ENCODE measurements at places on chromosomes 12 and 14.
A peak's percentile ranks its signal among the peaks of the same experiment; 100 is the strongest.

DNA sequence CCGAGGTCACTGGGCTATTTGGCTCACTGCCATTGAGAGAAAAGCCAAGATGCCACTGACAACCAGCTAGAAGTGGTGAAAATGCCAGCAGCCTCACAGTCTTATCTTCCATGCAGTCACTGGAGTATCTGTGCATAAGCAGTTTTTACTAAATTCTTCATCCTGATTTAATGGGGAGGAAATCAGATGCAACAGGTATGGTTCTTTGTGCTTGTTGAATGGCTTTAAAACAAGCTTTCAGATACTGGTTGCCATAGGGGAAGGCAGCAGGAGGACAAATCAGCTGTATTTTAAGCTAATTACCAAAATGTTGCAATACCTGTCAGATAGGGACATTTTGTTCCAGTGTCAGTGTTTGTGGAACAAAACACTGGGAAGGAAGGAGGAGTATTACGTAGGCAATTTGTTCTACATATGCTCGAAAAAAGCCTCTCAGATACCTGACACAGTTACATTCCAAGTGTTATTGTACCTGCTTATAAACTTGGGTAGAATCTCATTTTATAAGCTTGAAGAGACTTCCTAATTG, 54.1 kb upstream of the ARHGAP5 start:
- no peak for DNase-seq

- DNase-seq = peak; percentile 74
These were observed 95.6 kb downstream of the GAS2L3 start for GRCh38 chr12:100668945-100669536.

GRCh38 chr12:109291521-109292341, 17.4 kb downstream of the FOXN4 start:
- no peak for DNase-seq

GRCh38 chr12:104313568-104314241, 10.2 kb downstream of the EID3 start:
- no peak for DNase-seq

DNA sequence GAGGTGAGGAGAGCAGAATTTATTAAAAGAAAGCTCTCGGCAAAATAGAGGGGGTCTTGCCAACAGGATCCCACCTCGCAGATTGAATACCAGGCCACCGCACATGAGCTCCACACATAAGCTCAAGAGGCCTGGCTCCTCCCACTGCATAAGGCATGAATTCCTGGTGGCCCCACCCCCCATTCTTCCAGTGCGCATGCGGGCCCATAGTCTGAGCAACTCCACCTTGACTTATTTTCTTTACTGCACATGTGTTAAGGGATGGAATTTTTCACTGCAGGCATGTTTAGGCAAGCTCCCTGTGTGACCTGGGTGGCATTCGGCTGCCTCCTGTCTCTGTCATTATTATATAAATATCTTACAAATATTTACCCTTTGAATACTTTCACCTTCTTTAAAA, 412.5 kb downstream of the RMST start:
- DNase-seq = no peak

GRCh38 chr14:103110681-103111231, 12.5 kb upstream of the TNFAIP2 start:
- no peak for DNase-seq

DNA sequence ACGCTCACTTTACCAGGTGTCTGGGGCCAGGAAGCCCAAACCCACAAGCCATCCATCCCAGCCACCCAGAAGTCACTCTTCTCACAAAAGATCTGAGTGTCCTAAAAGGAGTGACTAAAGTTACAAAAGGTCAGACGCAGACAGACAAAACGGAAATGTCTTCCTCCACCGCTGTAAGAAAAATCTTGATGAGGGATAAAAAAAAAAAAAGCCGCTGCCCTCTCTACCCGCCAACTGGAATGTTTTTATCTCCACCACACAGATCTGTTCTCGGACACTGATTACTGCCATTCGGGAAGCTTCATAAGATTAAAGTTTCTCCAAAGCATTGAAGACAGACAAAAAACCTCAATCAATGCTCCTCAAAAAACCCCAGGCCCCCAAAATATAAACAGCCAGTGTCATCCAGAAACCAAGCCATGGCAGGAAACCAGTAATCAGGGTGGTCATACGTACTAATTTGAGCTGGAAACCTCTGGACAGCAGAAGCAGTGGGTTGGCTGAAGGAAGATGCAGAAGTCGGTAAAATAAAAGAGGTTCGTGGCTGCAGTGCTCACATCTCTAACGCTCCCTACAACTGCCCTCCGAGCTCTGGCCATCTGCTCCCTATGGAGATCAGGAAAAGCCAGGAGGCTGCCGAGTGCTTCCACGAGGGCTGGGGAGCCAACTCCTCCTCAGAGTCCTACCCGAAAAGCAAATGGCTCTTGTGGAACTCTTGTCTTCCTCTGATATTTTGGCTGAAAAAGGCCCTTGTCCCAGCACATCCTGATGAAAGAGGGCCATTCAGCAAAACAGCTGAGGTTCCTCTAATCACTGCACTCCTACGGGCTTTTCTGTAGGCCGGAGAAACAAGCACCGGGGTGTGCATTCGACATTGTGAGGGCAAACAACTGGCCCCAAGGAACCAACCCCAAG, 30.3 kb downstream of the SSH1 start:
- no peak for DNase-seq

GRCh38 chr12:122996188-122996601, 15.7 kb downstream of the ARL6IP4 start:
- DNase-seq = no peak

GRCh38 chr12:124779161-124780141, 84.2 kb downstream of the SCARB1 start:
- DNase-seq = no peak

DNA sequence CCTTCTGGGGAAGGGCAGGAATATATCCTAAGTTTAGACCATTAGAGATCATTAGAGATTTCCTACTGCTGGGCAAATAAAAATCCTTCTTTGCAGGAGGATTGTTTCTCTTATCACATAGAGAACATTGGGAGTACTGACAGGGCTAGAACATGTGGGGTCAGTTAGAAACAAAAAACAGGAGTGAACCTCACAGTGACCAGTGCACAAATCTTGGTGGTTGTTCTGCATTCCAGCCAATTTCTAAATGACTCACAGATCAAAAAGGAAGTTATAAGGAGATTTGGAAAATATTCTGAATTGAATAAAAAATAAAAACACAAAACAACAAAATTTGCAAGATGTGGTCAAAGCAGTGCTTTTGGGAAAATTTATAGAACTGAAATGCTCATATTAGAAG, 118.8 kb downstream of the LLPH start:
- no peak for DNase-seq

GRCh38 chr12:3728686-3729085, 24.2 kb downstream of the CRACR2A start:
- DNase-seq = peak; percentile 75

GRCh38 chr12:110741341-110742095, 1.2 kb downstream of the PPP1CC start:
- peak; percentile 58 for DNase-seq

GRCh38 chr14:68846466-68846865, 53.6 kb upstream of the ZFP36L1 start:
- no peak for DNase-seq

- peak; percentile 71 for DNase-seq
These were observed 58.0 kb downstream of the TRAFD1 start for GRCh38 chr12:112183141-112184021.

DNA sequence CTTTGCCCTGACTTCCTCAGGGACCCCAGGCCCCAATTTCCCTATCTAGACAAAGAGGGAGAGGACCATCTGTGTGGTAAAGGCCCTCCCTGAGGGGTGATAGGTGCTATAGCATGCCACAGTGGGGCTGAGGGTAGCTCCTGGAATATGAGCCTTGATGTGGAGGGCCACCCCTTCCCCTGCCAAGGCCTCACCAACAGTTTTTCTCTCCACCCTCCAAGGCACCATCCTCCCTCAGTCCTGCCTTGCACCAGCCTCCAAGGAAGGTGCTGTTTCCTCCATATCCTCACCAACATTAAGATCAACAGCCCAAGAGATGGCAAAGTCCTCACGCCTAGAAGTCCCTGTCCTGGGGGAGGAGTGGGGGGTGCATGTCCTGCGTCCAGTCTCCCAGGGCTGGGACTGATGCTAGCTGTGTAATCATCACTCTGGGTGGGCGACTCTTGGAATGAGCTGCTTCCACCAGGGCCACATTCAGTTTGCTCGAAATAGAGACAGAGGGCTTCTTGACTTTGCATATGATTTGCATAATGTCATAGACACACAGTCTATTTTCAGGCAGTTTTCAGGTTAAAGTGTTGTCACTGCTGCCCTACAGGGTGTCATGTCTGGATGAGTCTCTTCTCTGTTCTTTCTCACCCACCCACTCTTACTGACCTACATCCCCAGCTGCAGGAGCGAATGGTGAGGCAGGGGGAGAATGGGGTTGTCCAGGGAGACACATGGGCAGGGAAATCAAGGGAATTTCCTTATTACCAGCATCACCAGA, 17.4 kb downstream of the ACVRL1 start:
- DNase-seq = no peak

DNA sequence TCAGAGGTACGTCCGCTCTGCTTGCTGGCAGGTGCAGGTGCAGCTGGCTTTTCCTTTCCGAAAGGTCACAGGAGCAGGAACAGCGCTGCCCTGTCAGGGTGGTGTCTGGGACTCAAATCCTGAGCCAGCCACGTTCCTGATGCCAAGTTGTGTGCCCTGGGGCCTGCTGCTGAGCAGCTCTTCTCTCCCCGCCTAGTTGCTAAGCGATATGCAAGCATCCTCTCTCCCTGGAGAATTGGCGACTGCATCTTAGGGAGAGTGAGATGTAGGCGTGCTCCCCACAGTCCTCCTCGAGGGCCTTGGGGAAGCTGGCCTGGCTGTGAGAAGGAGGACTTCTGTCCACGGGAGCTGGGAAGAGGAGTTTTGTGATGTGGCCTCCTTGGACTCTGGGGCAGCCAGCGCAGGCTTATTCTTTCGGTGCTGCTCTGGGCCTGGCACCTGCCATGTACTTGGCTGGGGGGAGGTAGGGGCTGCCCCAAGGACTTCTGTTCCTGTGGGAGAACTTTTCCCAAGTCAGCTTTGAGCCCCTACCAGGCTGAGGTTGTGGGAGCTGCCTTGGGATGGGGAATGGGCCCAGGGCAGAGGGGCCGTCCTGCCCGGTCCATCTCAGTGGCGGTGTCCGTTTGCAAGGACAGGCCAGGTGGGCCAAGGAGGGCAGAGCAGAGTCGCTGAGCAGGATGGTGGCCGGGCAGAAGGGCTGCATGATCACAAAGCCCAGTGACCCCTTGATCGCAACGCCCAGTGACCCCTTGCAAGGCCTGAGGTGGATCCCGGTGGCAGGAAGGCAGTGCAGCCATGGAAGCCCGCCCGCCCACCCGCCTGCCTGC, 183.5 kb downstream of the ADGRD1 start:
- DNase-seq = no peak

- no peak for DNase-seq
These were observed 39.4 kb downstream of the IRAK3 start for GRCh38 chr12:66228462-66228861.

GRCh38 chr14:85566603-85567002, 36.7 kb downstream of the FLRT2 start:
- no peak for DNase-seq

- DNase-seq = peak; percentile 71
These were observed 5.8 kb upstream of the PHLDA1 start for GRCh38 chr12:76037130-76038103.

DNA sequence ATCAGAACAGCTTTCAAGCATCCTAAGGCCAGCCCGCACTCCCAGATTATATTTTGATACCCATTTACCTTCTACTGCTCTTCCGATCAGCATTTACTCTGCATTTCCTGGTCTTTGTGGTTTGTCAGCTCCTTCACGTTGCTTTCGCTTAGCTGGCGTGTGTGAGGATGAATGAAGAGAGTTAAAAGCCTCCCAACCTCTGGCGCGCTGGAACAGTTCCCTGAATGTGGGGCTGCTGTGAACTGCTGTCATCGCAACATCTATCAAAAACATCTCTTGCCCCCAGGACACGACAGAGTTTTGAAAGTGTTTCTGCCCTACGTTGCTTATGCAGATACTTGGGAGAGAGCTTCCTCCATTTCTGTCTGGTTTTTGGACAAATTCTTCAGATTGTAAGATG, 129.2 kb downstream of the KCNA5 start:
- DNase-seq = no peak

- no peak for DNase-seq
These were observed 3.2 kb upstream of the KRT7 start for GRCh38 chr12:52229836-52230343.

GRCh38 chr14:69768873-69769272, 1.9 kb downstream of the SRSF5 start:
- DNase-seq = no peak

DNA sequence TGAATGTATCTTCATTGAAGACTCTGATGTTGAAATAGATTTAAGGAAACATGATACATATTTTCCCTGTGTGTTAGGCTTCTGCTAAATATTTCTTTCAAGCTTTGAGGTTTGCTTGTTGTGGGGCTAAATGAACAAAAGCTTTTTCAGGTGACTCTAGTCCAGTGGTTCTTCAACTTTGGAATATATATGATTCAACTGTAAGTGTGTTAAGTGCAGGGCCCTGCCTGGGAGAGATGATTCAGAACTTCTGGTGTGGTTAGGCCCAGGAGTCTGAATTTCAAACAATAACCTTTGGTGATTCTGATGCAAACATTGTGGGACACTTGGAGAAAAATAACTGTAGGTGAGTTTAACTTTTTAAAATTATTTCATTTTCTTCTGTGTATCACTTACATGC, 93.0 kb downstream of the TRHDE start:
- no peak for DNase-seq

DNA sequence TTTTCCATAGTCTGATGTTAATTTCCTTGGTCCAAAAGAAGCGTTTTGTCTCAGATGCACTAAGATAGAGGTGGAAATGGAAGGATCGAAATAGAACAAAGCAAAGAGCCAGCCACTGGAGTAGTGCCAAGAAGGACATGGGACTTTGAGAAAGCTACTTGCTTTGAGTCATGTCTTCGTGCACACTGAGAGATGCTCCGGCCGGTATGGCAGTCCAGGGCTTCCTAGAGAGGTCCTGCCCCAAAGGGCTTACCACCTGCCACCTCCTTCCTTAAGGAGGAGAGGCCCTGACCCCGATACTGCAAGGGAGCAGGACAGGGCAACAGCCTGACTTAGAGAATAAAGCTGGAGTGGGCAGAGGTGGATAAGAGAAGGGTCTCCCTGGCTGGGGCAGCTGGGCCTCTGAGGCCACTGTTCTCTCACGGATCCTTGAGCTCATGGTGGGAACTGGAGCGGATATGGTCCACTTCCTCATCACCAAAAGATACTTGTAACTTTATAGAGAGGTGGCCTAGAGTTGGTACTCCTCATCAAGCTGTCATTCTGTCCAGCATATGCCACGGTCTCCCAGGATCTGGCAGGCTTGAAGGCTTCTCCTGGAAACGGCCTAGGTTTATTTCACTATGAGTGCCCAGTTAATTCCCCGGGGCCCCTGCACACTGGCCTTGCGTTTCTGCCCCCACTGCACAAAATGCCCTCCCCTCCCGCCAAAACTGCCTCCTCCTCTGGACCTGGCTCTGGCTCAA, 57.4 kb downstream of the FOXN3 start:
- DNase-seq = no peak

- DNase-seq = no peak
These were observed 30.8 kb downstream of the TTC7B start for GRCh38 chr14:90785471-90785870.

DNA sequence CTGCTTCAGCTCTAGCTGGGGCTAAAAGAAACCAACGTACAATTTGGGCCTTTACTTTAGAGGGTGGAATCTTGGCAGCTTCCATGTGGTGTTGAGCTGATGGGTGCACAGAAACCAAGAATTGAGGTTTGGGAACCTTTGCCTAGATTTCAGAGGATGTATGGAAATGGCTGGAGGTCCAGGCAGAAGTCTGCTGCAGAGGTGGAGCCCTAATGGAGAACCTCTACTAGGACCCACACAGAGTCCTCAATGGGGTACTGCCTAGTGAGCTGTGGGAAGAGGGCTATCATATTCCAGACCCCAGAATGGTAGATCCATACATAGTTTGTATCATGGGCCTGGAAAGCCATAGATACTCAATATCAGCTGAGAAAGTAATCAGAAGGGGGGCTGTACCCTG, 500.4 kb upstream of the ATP2B1 start:
- DNase-seq = no peak
